ENCODE measurements at places on chromosomes 6 and 20.

- no peaks in the 10 kb centered on the region for H3K36me3 ChIP-seq
- no peak overlapping the region for H3K27ac ChIP-seq
- peaks cover 14% of the 10 kb centered on the region for H3K4me1 ChIP-seq
- peaks cover 83% of the 10 kb centered on the region for H3K27me3 ChIP-seq
These were observed 10.0 kb upstream of the POU3F2 start for GRCh38 chr6:98824162-98824901.

- H3K27ac ChIP-seq, result no peak overlapping the region
- H3K27me3 ChIP-seq, result no peaks in the 10 kb centered on the region
- no peak overlapping the region for H3K4me3 ChIP-seq
- H3K4me1 ChIP-seq, result no peaks in the 10 kb centered on the region
These were observed 14.6 kb upstream of the CST3 start for GRCh38 chr20:23652371-23652770.

GRCh38 chr20:58251979-58252591, 23.6 kb upstream of the ANKRD60 start:
- H3K4me3 ChIP-seq, result no peak overlapping the region
- H3K4me1 ChIP-seq, result no peaks in the 10 kb centered on the region
- no peaks in the 10 kb centered on the region for H3K27me3 ChIP-seq
- DNase-seq, result no peak

DNA sequence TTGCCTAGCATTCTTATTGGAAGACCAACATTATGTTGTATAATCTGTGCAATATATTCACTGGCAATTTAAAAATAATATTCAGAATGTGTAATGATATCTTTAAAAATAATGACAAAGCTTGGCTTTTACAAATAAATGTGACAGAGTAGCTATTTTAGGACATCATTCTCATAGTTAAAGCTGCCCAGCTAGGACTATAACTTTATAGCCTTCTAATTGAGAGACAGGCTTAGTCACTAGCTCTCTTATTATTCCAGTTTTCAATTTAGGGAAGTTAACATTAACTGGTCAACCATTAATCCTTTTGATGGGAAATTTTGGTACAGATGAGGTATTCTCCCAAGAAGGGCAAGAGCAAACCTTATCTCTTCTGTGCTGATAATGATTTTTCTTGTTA, 197.3 kb downstream of the CLVS2 start:
- DNase-seq, result no peak
- H3K4me3 ChIP-seq, result no peak overlapping the region
- no peaks in the 10 kb centered on the region for H3K36me3 ChIP-seq
- H3K4me1 ChIP-seq, result no peaks in the 10 kb centered on the region

DNA sequence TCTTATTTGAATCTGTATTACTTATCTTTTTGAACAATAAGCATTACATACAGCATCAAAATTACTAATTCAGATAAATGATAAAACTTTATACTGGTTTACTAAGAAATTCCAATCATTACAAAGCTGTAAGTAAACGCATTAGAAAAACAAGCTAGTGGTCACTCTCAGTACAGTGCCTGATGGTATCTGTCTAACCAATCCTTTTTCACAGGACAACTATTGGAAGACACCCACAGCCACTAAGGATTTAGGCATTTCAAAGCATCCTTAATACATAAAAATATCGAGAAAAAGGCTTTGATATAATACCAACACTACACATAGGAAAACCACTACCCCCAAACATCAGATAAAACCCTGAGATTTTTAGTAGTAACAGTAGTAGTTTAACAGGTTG, 2.6 kb downstream of the CD164 start:
- no peak for DNase-seq
- H3K36me3 ChIP-seq, result peaks cover 36% of the 10 kb centered on the region
- H3K4me1 ChIP-seq, result peaks cover 21% of the 10 kb centered on the region
- no peaks in the 10 kb centered on the region for H3K27me3 ChIP-seq

DNA sequence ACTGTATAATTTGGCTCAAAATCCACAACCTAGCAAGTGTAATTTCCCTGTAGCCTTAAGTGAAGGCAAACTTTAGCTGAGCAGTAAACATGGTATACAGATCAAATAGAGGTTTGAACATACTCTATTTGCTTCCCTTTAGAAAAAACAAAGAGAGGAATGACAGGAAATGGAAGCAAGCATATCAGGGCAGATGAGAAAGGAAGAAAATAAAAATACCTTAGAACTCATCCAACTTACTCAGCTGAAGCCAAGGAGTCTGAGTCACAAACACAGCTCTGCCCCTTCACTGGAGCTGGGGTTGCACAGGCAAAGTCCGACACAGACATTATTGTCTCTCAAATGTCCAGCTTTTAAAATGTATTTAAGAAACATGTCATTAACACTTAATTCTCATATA, 379.9 kb upstream of the IRAK1BP1 start:
- DNase-seq, result no peak
- no peak overlapping the region for H3K4me3 ChIP-seq
